ENCODE measurements at places on chromosomes 11 and 22. TPM values are rescaled to one million over a fixed set of nuclear protein-coding genes. Genes with fewer than 3 reads are reported as not detected.

Gene PHF21B
- total RNA-seq: not detected

Gene CDC42BPG
- total RNA-seq: 7.7 TPM

Gene HPX
- total RNA-seq: 0.47 TPM

Gene MMP7
- total RNA-seq: not detected

Gene IRAG1
- total RNA-seq: 0.99 TPM

Gene ZP1
- total RNA-seq: not detected

Gene SH3BP1
- 79.7 TPM for total RNA-seq

Gene OR10AG1
- not detected for total RNA-seq

Gene KRTAP5-7
- total RNA-seq: not detected

Gene TEX54
- total RNA-seq: not detected

Gene SLC22A8
- total RNA-seq: not detected

Gene OSBP2
- total RNA-seq: 9.4 TPM

Gene OR2AT4
- total RNA-seq: not detected

Gene PRPF19
- total RNA-seq: 87.5 TPM

Gene KDM4E
- total RNA-seq: not detected

Gene SUSD2
- total RNA-seq: 0.80 TPM

Gene APOBEC3B
- 1.5 TPM for total RNA-seq

Gene KLHL35
- 1.3 TPM for total RNA-seq

Gene PKDREJ
- total RNA-seq: not detected

Gene PTDSS2
- 21.8 TPM for total RNA-seq

Gene H19
- not detected for total RNA-seq

Gene APOA5
- not detected for total RNA-seq

Gene TREH
- not detected for total RNA-seq

Gene GDPD5
- 77.3 TPM for total RNA-seq

Gene DEPDC5
- total RNA-seq: 37.6 TPM

Gene RAB30
- total RNA-seq: 33.9 TPM

Gene RIBC2
- total RNA-seq: 2.4 TPM

Gene LAYN
- total RNA-seq: not detected

Gene C11orf91
- total RNA-seq: not detected

Gene NAALAD2
- total RNA-seq: not detected

Gene TMEM123
- total RNA-seq: 400 TPM

Gene UBASH3B
- total RNA-seq: 22.6 TPM

Gene MYBPC3
- not detected for total RNA-seq

Gene SMTNL1
- not detected for total RNA-seq

Gene MISFA
- total RNA-seq: 0.99 TPM

Gene CD3E
- 544 TPM for total RNA-seq

Gene SCGB2A2
- not detected for total RNA-seq
